ENCODE measurements at places on chromosomes 6 and 20.

GRCh38 chr6:73079611-73079955 is 145.7 kb downstream of the KHDC1L start:
- DNase-seq = no peak

GRCh38 chr6:36752886-36753506 is 55.4 kb downstream of the RAB44 start:
- no peak for DNase-seq

- no peak for DNase-seq
Measured at GRCh38 chr6:127952176-127952575, 51.3 kb upstream of the THEMIS start.

GRCh38 chr6:122059918-122060317 is 339.5 kb upstream of the HSF2 start:
- DNase-seq = no peak

DNA sequence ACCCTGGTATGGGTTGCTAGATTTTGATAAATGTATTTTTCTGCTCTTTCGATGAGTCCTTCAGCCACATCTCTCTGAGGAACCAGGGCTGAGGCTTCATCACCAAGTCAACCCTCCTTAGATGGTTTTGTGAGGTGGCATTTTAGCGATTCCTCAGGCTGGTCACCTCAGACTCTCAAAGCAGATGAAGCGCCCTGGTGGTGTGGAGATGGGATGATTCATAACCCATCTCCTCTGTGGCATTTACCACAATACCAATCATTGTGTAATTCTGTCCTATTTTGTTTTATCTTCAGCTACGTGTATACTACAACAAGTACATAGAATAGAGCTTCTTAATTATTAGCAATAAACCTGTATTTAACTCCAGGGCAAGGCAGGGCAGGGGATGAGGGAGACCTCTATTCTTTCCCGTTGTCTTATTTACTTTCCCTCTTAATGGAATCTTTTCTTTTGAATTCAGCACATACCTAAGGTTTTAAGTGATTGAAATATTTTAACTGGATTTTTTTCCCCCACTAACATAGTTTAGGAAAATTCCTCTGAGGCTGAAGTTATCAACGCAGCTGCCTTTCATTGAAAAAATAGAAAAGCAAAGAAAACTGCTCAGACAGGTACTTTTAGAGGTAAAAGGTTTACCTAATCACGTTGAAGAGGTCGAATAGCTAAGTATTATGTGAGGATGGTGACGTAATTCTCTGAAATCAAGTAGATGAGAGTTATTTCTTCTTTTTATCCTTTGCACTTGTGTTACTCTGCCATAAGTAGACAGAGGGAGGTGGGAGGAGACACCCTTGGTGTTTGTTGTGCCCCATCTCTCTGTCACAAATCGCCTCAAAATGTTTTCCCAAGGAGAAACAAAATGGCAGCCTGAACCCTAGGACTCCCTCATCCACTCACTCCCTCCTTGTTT is 57.4 kb upstream of the EDN3 start:
- DNase-seq = no peak

DNA sequence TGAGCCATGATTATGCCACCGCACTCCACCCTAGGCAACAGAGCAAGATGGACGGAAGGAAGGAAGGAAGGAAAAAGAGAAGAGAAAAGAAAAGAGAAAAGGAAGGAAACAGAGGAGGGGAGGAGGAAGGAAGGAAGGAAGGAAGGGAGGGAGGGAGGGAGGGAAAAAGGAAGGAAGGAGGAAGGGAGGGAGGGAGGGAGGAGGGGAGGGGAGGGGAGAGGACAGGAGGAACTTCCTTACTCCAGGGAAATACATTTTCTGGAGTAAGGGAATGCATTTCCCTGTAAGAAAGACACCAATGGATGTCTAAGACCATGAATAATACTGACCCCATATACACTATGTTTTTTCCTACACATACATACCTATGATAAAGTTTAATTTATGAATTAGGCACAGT is 93.2 kb upstream of the NFATC2 start:
- DNase-seq = no peak

- DNase-seq = no peak
Measured at GRCh38 chr6:74605922-74606581, 599.8 kb downstream of the COL12A1 start.

Data from nephron progenitor cell (in vitro differentiated cells).